ENCODE measurements at places on chromosomes 2 and 18. TPM values are rescaled to one million over a fixed set of nuclear protein-coding genes. Genes with fewer than 3 reads are reported as not detected.

The C2orf72 gene
- 0.75 TPM for total RNA-seq

GRCh38 chr2:74103763-74104162 is 43.9 kb downstream of the BOLA3 start:
- DNase-seq, result no peak

DNA sequence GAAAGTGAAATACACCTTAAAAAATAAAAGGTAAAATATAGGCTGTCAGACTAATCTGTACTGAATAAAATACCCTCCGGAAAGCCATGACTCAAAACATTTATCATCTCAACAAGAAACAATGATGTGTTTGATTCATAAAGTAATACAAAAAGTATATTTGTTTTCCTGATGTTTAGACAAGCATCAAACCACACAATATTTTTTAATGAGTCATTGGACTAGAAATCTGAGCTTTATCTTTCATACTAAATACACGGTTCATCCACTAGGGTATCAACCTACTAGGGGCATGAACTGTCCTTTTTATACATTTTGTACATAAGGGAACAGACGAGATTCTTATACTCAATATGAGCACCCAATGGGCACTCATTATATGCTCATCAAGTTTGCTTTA is 31.3 kb downstream of the CD226 start:
- DNase-seq, result no peak

DNA sequence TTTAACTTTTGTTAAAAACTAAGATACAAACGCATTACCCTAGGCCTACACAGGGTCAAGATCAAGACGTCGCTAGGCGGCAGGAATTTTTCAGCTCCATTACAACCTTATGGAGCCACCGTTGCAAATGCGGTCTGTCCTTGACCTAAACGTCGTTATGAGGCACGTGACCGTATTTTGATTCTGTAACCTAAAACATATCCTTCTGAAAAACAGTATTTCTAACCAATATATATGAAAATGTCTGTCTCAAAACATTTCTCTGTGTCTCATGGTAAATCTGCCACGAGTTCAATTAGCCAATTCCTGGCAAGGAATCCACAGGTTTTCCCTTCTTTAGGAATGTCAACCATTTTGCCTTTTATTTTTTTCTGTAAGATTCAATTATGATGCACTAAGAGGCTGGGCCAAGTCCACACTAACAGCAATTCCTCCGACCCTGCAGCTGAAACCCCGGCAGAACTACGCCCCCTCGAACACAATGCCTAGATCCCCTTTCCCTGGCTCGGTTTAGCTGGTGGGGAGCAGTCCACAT is 1.7 kb downstream of the RTN4 start:
- peak; percentile 34 for DNase-seq

The SERPINB10 gene
- 1.0 TPM for total RNA-seq

GRCh38 chr2:134567666-134568065 is 151.1 kb downstream of the TMEM163 start:
- DNase-seq, result no peak
